ENCODE measurements at places on chromosomes 4 and X.
A peak's percentile ranks its signal among the peaks of the same experiment; 100 is the strongest.

GRCh38 chr4:180925805-180926204, 1317.4 kb upstream of the TENM3 start:
- DNase-seq, result no peak

DNA sequence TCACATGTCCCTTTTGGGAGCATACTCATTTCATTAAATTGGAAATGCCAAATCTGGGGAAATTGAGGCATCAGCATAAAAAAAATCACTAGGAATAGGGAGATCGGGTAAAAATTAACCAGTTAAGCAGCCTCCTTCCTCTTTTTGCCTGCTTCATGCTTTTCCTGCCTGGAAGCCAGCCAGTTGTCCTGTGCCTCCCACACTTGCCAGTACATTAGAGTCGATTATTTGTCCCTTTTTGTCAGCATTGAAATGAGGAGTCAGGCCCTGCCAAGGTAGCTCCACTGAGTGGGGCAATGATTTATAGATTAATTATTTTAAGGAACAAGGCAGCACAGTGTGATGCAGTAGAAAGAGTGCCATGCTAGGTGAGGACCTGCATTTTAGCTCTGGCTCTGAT, 55.3 kb downstream of the SH2D1A start:
- DNase-seq, result no peak

DNA sequence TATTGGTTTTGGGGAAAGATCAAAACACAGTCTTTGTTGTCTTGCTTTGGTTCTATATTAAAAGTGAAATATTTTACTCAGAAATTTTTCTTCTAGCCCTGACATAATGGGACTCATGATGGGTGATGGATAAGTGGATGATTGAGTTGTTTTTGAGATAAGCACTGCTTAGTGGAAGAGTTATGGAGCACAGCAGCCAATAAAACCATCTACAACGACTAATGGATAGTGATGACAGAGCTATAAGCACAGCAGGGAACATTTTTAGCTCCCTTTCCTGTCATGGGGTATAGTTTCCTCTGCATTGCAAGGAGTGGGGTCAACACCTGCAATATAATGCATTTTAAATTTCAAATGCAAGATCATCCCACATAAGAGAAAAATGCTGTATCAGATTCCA, 812.4 kb downstream of the STPG2 start:
- no peak for DNase-seq

DNA sequence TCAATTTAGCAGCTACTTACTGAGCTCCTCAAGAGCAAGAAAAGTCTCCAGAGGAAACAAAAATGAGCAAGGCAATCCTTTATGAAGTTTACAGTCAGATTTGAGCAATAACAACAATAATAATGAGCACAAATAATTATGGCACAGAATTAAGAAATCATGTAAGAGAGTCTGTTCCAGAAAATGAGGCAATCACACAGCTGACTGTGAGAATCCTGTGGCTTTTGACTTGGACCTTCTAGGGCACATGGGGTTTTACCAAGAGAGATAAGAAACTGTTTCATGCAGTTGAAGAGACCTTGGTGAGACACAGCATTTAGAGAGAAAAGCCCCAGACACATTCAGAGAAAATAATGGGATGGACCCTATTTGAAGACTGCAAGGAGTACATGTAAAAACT, 362.6 kb upstream of the MAGEB2 start:
- DNase-seq, result no peak

DNA sequence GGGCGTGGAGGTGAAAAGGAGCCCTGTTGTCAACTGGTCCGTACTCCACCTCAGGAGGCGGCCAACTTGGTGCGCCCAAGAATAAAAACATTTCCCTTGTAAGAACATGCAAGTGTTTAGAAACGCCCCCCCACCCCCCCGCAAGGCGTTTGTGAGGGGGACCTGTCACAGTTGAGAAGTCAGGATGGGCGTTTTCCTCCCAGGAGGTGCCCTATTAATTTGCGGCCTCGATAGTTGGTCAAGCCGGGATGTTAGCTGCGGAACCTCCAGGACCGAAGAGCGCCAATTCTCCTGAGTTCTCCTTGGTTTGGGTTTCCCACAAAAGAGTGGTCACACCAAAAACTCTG, 651 bp upstream of the SAP30 start:
- peak; percentile 40 for DNase-seq

DNA sequence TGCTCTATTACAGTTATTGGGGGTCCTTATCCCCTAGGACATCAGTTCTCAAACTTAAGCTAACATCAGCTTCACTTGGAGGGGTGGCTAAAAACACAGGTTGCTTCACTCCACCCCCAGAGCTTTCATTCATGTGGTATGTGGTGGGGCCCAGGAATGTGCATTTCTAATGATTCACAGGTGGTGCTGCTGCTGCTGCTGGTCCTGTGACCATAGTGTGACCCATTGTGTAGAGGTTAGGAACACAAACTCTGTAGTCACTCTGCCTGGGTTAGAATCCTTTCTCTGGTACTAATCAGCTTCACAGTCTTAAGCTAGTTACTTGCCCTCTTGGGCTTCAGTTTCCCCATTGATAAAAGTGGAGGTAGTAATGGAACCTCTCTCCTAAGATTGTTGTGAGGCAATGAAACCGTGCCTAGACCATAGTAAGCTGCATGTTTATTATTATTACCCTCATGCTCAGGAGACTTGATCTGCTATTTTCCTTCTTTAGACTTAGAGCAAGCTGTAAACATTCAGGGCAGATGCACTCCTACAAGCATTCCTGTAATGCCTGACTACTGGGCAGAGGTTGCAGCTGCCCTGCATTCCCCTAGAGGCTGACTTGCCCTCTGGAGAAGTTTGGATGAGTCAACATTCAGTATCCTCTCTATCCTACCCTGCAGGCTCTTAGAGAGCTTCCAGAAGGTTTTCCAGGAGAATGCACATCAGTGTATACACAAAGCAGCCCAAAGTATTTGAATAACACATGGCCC, 94.1 kb upstream of the ACSL4 start:
- DNase-seq, result no peak

DNA sequence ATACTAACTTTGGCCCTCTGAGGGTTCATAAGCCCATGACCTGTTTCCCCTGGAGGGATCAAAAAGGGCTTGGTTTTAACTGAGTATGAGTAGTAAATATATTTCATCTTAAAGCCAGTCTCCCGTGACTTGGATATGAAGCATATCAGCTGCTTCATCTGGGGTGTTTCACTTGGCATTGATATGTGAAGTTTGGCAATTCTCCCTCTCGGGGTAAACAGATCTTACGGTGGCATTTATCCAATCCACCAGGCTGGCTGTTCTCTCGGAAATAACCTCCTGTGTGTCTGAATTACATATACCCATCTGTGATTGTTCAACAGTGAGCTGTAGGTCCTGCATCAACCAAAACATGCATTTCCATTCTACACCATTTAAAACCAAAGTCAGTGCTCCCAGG, 130.7 kb downstream of the ADAM29 start:
- no peak for DNase-seq

- peak; percentile 17 for DNase-seq
Observed at GRCh38 chr4:170589597-170590191, 499.9 kb upstream of the AADAT start.

GRCh38 chr4:153217440-153217839, 13.2 kb downstream of the TRIM2 start:
- DNase-seq, result no peak

DNA sequence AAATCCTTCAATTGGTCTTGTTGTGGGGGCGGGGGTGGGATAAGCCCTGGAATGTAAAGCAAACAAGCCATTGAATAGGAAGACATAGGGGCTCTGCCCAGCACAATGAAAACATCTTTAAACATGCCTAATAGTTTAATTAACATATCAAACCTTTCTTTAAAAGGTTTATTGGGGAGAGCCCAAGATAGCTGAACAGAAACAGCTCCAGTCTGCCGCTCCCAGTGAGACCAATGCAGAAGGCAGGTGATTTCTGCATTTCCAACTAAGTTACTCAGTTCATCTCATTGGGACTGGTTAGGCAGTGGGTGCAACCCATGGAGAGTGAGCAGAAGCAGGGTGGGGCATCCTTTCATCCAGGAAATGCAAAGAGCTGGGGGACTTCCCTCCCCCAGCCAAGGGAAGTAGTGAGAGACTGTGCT, 327.2 kb upstream of the CNKSR2 start:
- no peak for DNase-seq

DNA sequence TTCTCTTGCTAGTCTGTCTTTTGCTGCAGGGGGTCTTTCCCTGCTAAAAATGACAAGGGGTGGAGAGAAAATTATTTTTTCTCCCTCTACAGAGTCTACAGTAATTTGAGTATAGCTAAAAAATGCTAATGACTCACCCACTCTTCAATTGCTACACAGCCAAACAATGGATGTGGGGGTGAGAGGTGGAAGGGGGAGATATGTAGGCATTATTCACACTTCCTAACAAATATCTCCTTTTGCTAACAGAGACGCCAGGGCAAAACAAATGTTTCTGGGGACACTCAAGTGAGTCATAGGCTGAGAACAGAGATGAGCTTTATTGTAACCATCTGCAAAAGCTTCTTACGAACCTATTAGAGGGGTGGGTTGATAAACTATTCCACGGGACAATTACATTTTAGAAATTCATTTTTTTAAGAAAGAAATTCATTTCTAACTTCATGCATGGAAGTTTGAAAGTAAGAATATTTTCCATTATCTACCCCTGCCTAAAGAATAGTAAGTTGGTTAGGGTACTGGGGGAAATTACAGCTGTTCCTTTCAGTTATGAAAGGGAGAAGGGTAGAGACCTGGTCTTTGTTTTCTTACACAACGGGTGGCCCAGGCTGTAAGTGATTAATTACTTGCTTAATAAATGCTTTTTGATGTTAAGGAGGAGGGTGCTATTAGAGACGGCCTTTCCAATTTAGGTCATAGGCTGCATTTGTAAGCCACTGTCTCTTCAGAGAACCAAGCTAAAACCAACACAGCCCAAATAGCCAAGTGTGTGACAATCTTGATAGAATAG, 12.8 kb downstream of the SCD5 start:
- DNase-seq, result no peak

- peak; percentile 71 for DNase-seq
Observed at GRCh38 chr4:48779095-48779997, 733 bp downstream of the FRYL start.

DNA sequence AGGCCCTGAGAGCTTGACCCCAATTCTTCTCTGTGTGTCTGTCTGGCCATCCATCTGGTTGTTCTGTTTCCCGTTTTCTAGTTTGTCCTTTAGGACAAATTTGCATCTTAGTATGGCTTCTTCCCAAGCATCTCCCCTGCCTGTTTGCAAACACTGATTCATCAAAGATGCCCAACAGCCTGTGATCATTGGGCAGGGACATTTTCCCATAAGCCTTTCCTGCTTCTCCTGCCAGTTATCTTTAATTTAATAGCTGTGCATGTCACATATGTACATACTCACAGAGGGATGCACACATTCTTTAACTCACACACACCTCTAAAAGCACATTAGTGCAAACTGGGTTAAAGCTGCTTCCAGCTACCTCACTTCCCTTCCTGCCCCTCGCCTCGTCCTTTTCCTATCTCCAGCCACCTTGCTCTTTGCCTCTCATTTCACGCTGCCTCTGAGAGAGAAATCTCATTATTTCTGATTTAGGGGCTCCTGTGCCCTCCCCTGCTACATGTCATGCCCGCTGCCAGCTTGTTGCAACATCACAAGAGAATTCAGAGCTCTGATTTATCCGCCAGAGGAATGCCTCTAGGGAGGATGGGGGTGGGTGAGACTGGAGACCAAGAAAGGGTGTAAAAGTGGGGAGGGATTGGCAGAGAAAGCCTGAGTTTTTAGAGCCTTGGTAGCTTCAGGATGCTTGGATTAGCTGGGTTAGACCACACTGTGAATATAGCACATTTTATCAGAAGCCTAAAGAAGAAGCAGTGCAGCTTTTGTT, 100.6 kb downstream of the NHS start:
- no peak for DNase-seq

- peak; percentile 59 for DNase-seq
Observed at GRCh38 chrX:109774706-109775105, 41.6 kb upstream of the ACSL4 start.

DNA sequence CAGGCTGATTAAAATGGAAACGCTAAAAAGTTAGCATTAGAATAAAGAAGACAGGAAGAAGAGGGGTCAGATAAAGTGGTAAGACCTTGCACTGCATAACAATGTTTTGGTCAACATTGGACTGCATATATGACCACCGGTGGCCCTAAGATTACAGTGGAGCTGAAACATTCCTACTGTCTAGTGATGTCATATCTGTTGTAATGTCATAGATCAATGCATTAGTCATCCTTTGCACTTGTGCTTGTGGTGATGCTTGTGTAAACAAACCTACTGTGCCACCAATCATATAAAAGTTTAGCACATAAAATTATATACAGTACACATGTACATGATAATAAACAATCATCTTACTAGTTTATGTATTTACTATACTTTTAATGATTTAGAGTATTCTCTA, 73.0 kb downstream of the TMEM165 start:
- no peak for DNase-seq

DNA sequence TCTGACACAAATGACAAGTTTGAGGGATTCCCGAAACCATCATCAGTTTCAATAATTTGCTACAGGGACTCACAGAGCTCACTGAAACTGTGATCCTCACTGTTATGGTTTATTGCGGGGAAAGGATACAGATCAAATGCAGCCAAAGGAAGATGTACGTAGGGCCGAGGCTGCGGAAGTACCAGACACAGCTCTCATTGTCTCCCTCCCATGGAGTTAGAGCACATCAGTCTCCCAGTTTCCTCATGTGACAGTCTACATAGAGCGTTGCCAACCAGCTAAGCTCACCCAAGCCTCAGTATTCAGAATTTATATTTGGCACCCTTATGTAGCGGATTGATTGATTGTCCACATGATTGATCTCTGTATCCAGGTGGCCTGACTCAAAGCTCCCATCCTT, 137.8 kb upstream of the TENM3 start:
- no peak for DNase-seq

- peak; percentile 13 for DNase-seq
Observed at GRCh38 chr4:81003597-81004111, 26.9 kb upstream of the BMP3 start.

- no peak for DNase-seq
Observed at GRCh38 chr4:185464183-185464582, 7.3 kb downstream of the CCDC110 start.

DNA sequence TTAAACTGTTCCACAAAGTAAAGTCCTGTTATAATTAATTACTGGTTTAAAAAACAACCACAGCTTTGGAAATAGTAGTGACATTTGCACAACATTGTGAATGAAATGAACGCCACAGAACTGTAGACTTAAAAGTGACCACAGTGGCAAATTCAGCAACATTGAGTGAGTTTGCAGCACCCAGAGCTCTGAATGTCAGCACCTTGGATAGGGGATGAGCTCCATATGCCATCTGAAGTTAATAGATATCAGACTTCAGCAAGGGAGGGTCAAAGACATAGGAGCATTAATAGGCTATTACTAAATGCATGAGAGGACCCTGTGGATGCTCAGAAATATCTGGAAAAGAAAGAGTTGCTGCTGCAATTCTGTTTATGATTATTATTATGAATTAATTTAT, 55.3 kb upstream of the KCNIP4 start:
- no peak for DNase-seq

GRCh38 chr4:10762561-10762960, 78.0 kb upstream of the CLNK start:
- no peak for DNase-seq
